ENCODE measurements at places on chromosomes 2 and 18.

- DNase-seq, result no peak
These were observed 62.0 kb upstream of the SGPP2 start for GRCh38 chr2:222362336-222362735.

GRCh38 chr18:10365021-10365500 lies 89.4 kb upstream of the APCDD1 start:
- no peak for DNase-seq

- no peak for DNase-seq
These were observed 640.1 kb upstream of the FSHR start for GRCh38 chr2:49794396-49794795.

GRCh38 chr2:215777465-215778044 lies 235.8 kb downstream of the MREG start:
- DNase-seq, result no peak

DNA sequence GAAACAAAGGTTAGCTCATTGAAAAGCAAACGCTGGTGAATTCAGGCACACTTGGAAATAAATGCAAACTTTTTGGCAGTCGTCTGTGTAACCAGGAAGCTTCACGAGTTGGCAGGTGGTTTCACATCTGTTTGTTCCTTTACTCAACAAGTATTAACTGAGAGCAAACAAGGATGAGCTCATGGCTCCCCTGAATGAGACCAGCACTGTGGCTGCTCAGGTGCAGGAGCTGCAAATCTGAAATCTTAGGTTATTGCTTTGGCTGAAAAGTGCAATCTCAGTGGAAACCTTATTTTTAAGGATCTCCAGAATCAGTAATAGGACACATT lies 46.3 kb downstream of the SH3RF3 start:
- no peak for DNase-seq

GRCh38 chr2:133312038-133312729 lies 256.1 kb downstream of the NCKAP5 start:
- no peak for DNase-seq

- peak; percentile 14 for DNase-seq
These were observed 185.9 kb downstream of the PDE1A start for GRCh38 chr2:182240862-182241371.

- no peak for DNase-seq
These were observed 38.8 kb upstream of the ERMN start for GRCh38 chr2:157364257-157364974.

DNA sequence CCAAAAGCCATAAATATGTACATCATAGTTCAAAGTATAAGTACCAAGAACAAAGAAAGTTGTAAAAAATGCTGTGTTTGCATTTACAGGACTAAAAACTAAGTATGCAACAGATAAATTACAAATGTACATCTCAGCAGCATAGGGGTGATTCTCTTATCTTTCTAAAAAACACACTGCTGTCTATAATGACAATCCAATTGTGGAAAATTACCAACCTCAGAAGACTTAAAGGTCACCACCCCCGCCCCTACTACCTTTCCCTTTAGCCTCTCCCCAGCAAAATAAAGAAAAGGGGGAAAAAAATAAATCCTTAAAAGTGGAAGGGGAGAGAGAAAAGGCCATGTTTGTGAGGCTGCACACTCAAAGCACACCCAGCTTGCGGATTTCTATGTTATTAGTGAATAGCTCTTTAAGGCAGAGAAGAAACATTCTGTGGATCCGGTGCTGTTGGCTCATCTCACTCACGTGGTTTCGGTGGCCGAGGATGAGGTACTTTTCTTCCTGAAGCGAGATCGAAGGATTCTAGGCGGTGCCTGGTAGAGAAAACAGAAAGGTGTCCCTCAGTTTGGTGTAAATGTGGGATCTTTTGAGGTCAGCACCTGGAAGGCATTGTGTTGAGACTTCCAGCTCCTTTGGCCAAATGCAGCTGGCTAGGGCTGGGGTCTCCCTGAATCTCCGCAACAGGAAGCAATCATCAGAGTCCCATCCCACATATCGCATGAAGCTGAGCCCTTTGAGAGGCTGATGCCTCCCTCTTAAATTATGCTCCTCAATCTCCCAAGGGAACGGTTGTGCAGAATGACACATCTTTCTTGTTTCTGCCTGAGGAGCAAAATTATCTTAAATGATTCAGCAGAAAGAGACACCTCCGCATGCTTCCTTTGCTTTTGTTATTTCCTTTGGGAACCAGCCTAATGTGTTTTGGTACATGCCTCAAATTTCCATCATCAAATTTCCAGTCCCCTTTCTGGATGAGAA lies 17.6 kb downstream of the MRPL35 start:
- no peak for DNase-seq

GRCh38 chr2:62870966-62871365 lies 165.5 kb downstream of the EHBP1 start:
- no peak for DNase-seq

DNA sequence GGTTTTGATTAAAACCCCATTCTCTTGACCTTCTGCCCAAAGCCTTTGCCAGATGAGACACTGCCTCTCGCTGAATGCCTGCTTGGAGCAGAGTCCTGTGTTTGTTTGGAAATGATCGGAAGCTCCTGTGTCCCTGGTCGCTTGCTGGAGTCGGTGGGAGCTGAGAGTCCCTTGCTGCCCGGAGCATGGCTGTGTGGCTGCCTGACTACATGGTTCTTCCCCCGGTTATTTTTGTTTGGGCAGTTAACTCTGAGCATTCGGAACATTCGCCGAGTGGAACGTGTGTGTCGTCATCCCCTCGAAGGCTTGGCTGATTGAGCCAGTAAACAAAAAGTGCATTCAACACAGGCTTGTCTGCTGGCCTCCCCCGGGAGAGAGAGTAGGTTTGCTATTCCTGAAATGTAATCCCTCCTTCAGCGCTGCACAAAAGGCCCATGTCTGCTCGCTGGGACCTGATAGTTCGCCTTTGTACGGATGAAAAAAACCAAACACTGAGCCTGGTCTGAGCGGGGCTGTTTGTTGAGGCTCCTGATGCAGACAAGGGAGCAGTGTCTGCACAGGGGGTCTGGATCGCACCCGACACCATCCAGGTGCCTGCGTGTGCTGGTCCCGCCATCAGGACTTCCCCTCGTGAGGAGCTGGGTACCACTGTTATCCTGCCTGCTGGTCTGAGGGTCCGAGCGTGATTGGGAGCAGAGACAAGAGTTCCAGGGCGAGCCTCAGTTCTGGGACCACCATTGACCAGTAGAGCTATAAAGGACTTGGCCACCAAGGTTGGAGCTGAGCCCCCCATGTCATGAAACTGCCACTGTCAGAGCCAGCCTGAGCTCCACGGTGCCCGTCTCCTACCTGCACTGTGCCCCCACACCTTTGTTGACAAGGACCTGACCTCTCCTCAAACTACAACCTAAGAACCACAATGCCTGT lies 83.8 kb downstream of the AGAP1 start:
- peak; percentile 73 for DNase-seq
